ENCODE measurements at places on chromosomes 13 and 19.

- no peak for DNase-seq
These were observed 317.8 kb downstream of the ATP8A2 start for GRCh38 chr13:25689539-25689938.

DNA sequence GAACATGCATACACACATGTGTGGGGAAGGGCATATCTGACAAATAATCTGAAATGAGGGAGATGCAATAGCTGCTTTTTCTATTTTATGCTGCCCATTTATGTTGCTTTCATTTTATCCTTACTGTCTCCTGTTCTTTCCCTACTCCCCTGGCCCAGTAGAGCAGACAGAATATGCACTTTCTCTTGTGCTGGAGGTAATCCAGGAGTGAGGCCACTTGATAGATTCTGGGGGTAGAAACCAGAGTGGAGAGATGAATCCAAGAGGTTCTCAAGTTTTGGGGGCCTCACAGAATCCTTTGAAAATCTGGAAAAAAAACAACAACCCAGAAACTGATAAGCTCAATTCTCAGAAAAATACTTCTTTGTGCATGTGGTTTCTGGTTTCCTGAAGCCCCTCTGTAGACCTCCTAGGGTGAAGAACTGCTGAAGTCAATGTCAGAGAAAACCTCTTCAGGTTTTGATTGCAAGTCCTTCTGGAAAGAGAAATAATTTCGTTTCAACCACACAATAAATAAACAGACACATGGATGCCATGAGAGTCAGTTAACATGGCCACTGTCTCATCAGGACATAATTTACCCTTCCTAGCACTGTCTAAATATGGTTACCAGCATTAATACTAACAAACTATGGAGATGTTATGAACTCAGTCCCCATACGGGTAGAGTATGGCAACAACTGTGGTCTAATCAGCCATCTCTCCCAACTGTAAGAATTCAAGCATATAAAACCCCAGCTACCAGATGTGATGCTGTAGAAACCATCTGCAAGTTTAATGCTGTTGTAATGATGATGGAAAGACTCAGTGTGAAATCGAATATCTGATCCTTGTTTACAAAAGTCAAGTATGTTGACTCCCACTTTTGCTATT is 355.6 kb downstream of the SLC7A1 start:
- no peak for DNase-seq

DNA sequence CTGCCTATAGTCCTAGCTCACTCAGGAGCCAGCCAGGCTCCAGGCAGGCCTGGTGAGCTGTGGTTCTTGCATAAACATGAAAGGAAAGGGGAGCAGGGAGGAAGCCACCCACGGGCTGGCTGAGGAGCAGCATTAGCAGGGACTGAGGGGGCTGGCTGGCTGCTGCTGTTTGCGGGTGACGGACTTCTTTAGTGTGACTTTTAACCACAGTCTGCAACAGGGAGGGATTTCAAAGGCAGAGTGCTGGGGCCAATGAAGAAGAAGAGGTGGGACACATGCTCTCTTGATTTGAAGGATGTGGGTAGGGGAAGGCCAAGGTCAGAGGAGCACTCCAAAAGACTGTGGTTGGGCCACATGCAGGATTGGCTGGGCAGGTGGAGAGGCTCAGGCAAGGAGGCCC is 223.0 kb downstream of the DNAJC15 start:
- DNase-seq = no peak

GRCh38 chr13:97802213-97802612 is 151.3 kb upstream of the IPO5 start:
- no peak for DNase-seq

- DNase-seq = peak; percentile 32
These were observed 30.7 kb upstream of the ZNF429 start for GRCh38 chr19:21474671-21475181.

DNA sequence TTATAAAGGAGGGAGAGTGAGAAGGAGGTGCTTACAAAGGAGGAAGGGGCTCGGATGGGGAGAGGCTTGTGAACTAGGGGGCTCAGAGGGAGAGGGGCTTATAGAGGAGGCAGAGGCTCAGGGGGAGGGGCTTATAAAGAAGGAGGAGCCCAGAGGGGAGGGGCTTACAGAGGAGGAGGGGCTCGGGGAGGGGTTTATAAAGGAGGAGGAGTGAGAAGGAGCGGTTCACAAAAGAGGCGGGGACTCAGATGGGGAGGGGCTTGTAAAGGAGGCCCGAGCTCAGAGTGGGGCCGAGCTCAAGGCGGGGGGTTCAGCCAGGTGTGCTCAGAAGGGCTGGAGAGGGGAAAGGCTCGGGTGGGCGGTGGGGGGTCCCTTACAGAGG is 500 bp downstream of the SMIM24 start:
- DNase-seq = no peak

DNA sequence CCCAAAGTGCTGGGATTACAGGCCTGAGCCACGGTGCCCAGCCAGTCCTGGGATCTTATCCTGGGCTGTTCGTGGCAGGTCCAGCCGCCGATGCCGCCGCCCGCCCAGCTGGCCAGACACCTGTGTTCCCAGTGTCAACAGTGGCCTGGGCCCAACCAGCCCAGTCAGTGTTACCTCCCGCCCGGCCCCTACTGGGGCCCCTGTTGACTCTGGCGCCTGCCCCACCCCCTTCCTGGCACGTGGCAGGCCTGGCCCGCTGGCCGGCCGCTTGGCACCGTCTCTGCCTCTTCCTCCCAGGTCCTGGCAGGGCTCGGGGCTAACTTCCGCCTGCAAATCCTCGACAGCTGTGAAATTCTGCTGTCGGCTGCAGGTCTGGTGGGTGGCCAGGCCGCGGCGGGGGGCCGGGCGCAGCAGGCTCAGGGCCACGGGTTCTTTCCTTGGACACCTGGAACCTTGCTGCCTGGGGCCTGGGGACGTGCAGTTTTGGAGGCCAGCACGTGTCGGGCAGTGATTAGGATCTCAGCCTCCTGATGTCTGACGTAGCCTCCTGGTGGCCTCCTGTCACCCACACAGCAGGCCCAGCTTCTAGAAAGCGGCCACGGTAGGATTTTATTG is 9.1 kb downstream of the ARID3A start:
- peak; percentile 40 for DNase-seq

DNA sequence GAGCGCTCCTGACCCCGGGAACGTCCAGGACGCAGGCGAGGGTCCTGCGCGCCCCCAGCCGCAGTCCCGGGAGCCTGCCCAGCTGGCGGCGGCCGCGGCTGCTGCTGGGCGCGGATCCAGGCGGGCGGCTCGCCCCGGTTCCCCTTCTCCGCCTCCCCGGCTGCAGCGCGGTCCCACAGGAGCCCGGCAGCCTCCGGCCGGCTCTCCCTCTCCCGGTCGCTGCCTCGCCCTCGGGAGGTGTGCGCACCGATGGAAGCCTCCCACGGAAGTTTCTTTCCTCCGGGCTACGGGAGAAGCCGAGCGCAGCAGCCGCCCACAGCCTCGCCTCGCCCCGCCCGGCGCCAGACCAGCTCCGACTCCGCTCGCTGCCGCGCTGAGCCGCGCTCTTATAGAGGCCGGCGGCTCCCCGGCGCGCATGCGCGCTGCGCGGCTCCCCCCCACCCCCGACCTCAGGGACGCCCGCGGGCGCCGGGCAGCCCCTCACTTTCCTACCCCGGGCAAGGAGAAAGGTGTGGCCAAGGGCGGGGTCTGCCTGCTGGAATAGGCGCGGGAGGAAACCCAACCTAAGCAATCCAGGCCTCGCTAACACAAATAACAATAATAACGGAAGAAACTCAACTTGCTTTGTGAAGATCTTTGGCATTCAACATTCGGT is at the start of gene SHISA2:
Gene SHISA2 (minus strand): TSS at position 360 of the 655 bp plus-strand sequence. CDS start 1,041 bp downstream, outside the sequence.
- DNase-seq = no peak

GRCh38 chr19:14479975-14480699 is 5.0 kb upstream of the PTGER1 start:
- DNase-seq = no peak

- DNase-seq = no peak
These were observed 88.2 kb downstream of the STK24 start for GRCh38 chr13:98488736-98489135.

GRCh38 chr19:2805991-2806649 is 13.5 kb upstream of the ZNF554 start:
- DNase-seq = no peak

- no peak for DNase-seq
These were observed 23.8 kb downstream of the ZSWIM9 start for GRCh38 chr19:48194041-48194843.

DNA sequence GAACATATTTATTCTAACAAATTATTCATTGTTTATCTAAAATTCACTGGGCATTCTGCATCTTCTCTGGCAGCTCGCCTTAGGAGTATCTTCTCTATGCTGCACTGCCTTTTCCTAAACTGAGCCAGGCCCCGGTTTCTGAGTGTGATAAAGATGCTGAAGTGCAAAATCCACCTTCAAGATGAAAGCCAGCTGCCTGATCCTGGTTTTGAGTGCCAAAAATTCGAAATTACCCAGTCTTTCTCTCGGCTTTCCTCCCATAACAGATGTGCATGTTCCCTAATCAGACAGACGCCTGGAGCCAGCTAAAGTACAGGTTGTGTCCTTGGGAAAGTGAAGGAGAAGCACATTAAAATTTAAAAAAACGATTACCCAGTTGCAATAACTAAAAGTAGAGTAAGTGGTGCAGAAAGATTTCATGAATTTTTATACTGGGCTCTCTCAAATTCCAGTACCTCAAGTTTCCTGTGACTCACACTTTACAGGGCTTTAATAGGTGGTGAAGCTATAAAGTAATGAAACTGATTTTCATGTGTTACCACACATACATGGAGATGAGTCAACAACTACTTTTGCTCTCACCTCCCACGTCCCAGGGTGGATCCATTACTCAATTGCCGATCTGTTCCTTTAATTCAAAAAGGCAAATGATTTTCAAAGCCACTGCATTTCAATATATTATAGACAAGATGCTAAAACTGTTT is 65.0 kb upstream of the GTF2F2 start:
- DNase-seq = peak; percentile 86

GRCh38 chr13:97435323-97435722 is 1.4 kb downstream of the RAP2A start:
- no peak for DNase-seq

DNA sequence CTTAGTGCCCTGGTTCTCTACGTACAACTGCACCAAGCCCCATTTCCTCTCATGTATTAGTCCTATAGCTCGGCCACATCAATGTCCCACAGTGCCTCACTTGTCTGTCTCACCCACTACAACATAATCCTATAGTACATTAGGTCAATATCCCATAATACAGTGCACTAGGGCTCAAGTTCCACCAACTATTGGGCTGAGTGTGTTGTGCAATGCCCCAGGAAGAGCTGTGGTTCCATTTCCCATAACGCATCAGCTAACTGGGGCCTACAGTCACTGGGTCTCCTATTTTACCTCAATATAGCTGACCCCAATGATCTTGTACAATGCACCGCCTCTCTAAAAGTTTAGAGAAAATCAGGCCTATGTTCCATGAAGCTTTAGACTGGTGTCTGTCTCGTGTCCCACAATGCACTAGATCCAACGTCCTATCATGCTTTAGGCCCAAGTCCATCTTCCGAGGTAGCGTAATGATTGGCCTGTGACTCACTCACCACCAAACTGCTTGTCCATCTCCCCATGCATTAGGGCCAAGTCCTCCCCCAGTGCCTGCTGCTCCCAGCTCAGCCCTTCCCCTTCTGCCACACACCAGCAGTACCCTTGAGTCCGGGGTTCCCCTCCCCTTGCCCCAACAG is 21.8 kb downstream of the TSKS start:
- DNase-seq = no peak

- no peak for DNase-seq
These were observed 184.2 kb downstream of the ZNF486 start for GRCh38 chr19:20351244-20351643.

DNA sequence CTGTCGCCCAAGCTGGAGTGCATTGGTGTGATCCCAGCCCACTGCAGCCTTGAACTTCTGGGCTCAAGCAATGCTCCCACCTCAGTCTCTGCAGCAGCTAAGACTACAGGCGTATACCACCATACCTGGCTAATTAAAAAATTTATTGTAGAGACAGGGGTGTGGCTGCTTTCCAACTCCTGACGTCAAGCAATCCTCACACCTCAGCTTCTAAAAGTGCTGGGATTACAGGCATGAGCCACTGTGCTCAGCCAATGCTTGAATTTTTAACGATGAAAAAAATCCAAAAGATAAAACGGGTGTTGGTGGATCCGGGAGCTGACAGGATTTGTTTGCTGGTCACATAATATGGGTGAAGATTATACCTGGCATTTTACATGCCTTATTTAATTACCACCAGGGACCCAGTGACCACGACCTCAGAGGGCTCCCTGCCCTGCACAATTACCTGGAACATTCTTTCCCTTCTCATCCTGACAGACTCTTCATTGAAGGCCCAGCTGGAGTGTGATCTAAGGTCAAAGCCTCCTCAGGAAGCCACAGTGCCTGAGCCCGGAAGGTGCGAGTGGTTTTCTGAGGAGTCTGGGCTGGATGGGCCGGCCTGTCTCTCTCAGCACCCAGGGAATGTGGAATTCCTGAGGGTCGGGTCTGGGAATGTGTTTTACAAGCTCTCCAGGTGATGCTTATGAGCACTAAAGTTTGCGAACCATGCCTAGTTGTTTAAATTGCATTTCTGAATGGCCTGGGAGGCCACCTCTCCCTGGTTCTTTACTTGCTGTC is 193.3 kb downstream of the USP12 start:
- DNase-seq = no peak

GRCh38 chr13:106034201-106034600 is 501.3 kb downstream of the EFNB2 start:
- no peak for DNase-seq

DNA sequence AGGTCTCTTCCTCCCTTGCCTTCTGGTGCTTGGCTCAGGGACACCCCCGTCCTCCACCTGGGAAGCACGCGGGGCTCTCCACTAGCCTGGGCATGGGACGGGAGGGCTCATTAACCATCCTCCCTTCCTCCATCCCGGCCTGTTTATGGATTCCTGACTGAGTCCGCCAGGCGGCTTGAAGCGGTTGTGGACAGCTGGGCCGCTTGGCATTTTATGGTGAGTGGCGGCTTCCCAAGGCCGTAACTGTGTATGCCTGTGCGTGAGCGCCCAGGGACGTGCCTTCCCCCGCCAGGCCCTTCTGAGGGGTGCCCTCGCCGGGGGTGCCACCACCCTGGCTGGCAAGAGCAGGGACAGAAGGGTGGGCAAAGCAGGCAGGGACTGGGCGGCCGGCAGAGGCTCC is 202.8 kb downstream of the URI1 start:
- DNase-seq = no peak

- DNase-seq = no peak
These were observed 7.5 kb upstream of the ZBTB32 start for GRCh38 chr19:35696835-35697234.

- DNase-seq = no peak
These were observed 49.3 kb downstream of the DLEU7 start for GRCh38 chr13:50794226-50794625.
